ENCODE measurements at places on chromosomes 11 and 22. TPM values are rescaled to one million over a fixed set of nuclear protein-coding genes. Genes with fewer than 3 reads are reported as not detected.

The MRGPRF gene
- 0.30 TPM for total RNA-seq

The RAD9A gene
- 5.2 TPM for total RNA-seq

The FXYD2 gene
- 0.65 TPM for total RNA-seq

The KCNJ1 gene
- not detected for total RNA-seq

The KIF18A gene
- 17.9 TPM for total RNA-seq

The MPPED1 gene
- not detected for total RNA-seq

The IGLL5 gene
- not detected for total RNA-seq
